OCI-M1 (cell line): ENCODE measurements at places on chromosomes 12 and 14.

- no peak for DNase-seq
Measured at GRCh38 chr12:105294886-105295479, 35.5 kb upstream of the C12orf75 start.

DNA sequence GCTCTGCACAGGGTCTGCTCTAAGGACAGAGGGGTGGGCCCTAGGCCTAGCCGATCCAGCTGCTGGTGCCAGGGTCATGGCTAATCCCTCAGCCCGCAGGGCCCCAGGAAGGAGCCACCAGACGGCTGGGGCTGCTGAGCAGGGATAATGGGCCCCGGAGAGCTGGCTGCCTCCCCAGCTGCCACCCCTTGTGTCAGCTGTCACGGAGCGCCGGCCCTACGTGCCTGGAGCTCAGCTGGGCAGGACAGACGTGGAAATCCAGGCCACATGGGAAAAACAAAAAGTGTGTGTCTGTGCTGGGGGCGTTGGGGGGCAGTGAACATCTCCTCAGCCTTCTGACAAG, 36.2 kb downstream of the CHGA start:
- no peak for DNase-seq

DNA sequence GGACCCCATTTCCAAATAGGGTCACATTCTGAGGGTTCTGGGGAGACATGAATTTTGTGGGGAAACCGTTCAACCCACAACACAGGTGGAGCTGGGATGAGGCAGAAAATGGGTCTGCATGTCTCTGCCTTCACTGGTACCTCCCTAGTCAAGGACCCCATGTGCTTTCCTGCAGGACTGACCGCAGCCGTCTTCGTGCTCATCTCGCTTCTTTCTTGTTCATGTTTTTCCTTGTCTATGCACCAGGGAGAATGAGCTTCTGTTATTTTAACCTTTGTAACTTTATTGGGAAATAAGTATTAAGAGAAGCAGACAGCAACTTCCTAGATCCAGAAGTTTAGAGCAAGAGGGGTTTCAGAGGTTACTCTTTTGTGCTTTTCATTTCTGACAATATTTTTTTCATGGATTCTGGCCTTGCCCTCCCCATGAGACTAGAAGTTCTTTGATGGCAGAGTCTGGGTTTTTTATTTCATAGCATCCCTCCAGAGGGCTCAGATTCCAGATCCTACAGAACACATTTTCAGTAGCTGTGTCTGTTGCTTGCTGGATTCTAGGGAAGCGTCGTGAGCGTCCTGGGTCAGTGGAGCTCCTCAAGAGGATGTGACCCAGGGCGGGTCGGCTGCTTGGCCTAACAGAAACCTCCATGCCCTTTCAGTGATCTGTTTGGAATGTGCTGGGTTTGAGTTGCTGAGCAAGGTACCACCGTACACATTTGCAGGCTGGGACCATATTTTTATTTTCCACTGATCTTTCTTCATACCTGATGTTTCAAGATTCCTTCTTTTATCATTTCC, 104.2 kb downstream of the ADGRD1 start:
- DNase-seq, result no peak

DNA sequence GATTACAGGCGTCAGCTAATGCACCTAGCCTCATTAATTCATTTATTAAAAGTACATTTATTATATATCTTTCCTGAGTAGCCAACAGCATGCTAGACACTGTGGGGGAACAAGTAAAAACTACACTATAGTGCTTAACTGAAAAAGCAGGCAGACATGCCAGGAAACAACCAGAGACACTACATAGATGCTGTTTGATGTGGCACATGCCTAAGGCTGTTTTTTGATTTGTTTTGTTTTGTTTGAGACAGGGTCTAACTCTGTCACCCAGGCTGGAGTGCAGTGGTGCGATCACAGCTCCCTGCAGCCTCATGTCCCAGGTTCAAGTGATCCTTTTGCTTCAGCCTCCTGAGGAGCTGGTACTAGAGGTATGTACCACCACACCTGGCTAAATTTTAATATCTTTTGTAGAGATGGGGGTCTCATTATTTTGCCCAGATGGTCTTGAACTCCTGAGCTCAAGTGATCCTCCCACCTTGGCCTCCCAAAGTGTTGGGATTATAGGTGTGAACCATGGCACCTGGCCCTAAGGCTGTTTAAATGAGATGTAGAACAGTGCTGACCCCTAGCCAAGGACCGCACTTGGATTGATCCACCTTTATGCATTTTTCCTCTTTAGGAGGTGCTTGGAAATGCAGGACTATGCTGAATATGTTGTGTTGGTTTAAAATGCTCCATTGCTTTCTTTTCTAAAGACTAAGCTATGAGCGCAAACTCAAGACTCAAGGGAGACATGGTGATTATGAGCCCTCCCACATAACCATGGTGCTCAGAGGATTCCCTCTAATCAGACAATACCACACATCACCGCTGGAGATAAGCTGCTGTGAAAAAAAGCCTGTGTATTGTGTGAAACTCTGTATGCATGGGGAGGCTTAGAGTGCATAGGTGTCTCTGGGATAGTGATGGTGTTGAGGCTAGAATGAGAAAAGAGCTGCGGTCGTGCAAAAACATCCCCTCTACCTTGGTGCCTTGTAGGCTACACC, 10.5 kb upstream of the C14orf93 start:
- peak; percentile 74 for DNase-seq

- no peak for DNase-seq
Measured at GRCh38 chr14:68148276-68148675, 328.7 kb downstream of the RAD51B start.

GRCh38 chr12:82923935-82924334, 237.2 kb downstream of the TMTC2 start:
- no peak for DNase-seq

DNA sequence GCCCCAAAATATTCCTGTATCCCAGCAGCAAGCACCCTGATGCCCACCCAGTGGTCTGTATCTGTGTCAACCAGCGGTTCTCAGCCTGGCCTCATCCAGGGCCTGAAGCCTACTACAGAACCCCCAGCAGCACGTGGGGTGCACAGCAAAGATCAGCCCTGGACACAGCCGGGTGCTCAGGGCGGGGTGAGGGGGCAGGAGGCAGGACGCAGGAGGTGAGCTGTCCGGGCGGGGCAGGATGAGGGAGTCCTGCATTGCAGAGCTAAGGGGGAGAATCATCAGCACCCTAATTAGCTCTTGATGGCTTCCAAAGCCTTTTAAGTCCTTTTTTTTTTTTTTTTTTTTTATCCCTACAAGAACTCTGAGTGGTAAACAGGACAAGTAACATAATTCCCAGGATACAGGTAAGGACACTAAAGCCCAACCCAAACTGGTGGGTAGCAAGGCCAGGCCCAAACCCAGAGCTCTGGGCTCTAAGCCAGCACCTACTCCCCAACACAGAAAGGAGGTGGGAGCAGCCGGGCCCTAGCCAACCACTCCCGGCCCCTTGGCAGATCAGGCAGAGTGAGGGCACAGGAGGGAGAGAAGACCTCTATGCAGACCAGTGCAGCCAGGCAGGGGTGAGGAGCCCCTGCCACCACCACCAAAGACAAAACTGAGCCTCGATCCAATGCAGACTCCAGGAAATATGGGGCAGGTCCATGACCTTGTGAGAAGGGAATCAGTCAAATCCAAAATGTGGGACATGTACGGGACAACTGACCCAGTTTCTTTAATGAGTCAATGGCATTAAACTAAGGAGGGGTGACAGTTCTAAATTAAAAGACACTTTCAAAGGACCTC, 32.3 kb upstream of the EIF5 start:
- DNase-seq, result no peak

- DNase-seq, result no peak
Measured at GRCh38 chr14:47606566-47606965, 68.8 kb downstream of the MDGA2 start.

- no peak for DNase-seq
Measured at GRCh38 chr14:75438486-75439080, 10.8 kb downstream of the JDP2 start.

GRCh38 chr14:23894362-23895052, 59.1 kb upstream of the DHRS4 start:
- DNase-seq, result no peak

GRCh38 chr12:123064885-123065619, 84.6 kb downstream of the ARL6IP4 start:
- no peak for DNase-seq

DNA sequence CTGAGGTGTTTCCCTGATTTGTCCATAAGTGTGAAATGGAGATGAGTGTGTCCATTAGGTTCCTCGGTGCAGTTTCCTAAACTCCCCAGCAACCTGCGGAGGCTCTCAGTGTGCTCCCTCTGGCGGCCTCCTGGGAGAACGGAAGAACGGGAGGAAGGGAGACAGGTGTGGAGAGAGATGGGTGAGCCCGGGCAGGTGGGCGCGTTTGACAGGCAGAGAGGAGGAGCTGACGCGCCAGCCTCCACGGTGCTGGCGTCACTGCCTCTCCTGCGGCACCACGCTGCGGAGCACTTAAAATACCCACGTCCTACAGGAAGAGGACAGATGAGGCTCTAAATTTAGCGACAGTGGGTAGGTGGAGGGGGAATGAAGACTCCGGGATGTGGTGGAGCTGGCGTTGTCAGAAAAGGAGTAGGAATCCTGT, 26.8 kb upstream of the PEX5 start:
- DNase-seq, result no peak

- no peak for DNase-seq
Measured at GRCh38 chr14:32427726-32428528, 98.8 kb downstream of the AKAP6 start.

DNA sequence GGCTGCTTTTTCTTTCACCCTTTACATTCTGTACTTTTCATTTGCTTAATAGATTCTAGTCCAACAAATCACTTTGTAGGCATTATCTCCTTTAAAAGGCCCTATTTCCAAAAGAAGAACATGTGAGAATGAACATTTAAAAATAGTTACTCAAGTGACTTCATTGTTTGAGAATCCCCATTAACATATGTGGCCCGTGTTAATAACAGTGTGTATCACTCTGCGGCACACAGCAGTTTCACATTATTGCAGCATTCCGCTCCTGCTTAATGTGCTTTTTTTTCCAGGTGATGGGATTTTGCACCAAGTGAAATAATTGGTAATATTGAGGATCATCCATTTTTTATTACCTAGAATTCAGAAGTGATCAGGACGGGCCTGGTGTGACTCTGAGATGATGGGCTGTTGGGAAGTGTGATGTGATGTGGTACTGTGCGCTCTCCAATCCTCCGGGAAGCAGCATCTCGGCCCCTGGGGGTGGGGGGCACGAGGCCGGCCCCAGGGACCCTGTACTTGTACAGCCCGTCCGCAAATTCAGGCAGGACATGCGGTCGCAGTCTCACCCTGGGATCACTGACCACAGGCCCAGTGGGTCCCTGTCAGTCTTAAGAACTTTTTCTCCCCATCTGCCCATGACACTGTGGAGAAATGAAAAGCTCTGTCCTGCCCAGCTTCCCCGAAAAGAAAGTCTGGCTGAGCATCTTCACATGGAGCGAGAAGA, 32.9 kb downstream of the SLC15A4 start:
- DNase-seq, result no peak

DNA sequence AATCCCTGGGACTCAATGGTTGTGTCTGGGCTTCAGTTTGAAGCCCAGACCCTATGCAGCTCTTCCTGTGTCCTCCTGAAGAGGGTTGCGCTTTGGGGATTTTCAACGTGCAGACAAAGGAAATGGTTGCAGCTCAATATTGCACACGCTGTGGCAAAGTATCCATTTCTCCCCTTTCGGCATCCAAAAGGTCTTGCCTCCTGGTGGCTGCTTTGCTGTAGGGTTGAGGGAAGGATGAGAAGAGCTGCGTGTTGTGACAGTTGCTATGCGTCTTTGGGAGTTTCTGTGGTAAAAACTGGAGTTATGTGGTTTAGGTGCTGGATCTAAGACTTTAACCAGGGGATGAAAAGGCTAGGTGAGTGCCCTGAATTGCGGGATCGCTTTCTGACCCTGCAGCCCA, 71.0 kb downstream of the ZNF664 start:
- DNase-seq, result no peak

- DNase-seq, result peak; percentile 79
Measured at GRCh38 chr12:6494258-6494743, 399 bp downstream of the NCAPD2 start.
